ENCODE measurements at places on chromosomes 7 and 10. TPM values are rescaled to one million over a fixed set of nuclear protein-coding genes. Genes with fewer than 3 reads are reported as not detected.

GRCh38 chr10:78179886-78180705 is 146.4 kb downstream of the RPS24 start:
- DNase-seq = no peak

- DNase-seq = no peak
These were observed 28.8 kb downstream of the TMEM120A start for GRCh38 chr7:75965617-75966016.

Gene COL17A1
- polyA plus RNA-seq = 0.15 TPM

Gene ACADSB
- polyA plus RNA-seq = 8.7 TPM

Gene CXCL12
- polyA plus RNA-seq = 53.7 TPM

DNA sequence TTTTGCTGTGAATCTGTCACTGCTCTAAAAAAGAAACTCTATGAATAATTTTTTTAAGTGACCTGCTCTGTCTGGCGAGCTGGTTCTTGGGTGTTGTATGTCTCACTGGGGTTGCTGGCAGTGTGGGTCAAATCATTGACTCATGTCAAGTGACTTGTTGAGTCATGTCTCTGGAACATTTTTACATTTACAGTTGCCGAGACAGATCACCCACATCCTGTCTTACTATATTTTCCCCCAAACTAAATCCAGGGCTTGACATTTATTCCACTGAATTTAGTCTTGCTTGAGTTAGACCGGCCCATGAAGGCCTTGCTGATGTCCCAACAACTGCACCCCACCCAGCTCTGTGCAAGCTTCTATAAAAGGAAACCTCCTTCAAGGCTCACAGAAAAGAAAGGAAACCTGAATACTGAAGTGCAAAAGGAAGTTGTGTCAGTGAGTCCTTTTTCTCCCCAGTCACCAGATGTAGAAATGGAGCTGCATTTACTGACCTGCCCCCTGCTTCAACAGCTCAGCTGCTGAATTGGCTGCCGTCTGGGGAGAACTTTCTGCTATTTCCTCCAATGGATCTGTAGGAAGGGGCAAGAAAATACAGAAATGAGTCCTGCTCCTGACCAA is 290.3 kb downstream of the TNS3 start:
- no peak for DNase-seq

GRCh38 chr7:2608921-2609411 is 22.8 kb upstream of the TTYH3 start:
- DNase-seq = no peak

DNA sequence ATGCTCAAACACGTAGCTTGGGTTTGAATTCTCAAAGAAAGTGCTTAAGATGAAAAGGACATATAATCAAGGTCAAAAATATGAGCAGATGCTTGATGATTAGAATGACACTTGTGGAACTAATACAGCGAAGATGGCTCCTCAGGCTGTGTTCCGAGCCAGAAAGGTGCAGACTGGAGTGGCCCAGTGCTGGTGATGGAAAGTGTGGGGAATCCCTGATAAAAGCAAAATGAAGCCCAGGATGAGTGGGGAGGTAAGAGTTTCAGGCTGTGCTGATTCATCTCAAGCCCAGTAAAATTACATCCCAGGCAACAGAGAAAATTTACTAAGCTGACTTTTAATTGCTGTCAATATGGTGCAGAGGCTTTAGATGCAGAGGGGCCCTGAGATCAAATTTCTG is 77.8 kb upstream of the IKZF1 start:
- no peak for DNase-seq

Data from heart right ventricle (tissue), 16 donors.